ENCODE measurements at places on chromosomes 2 and 18. TPM values are rescaled to one million over a fixed set of nuclear protein-coding genes. Genes with fewer than 3 reads are reported as not detected.

DNA sequence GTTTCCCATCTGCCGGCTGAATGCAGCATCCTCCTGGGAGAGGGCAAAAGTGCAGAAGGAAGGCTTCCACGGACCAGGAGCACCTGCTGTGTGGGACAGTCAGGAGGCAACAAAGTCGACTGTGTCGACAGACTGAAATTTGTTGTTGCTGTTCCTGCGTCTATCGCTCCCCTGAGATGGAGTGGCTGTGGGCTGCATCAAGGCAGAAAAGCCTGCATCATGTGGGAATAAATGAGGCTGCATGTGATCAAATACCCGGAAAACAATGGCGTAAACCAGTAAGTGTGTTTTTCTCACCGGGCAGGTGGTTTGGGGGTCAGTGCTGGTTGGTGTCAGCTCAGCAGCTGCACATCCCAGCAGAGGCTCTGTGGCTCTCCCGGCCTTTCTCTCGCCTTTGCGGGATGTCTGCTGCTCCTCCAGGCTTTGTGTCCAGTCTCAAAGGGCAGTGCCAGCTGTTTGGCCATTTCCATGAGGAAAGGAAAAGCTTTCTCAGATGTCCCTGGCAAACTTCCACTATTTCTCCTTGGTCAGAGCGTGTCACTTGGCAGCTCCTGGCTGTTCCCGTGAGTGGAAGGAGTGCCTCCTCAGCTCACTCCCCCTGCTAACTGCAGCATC is 262.4 kb downstream of the NDUFA10 start:
- DNase-seq = no peak

TAF4B gene
- total RNA-seq = 1.6 TPM

GIGYF2 gene
- total RNA-seq = 69.8 TPM

IL36RN gene
- total RNA-seq = not detected
